ENCODE measurements at places on chromosomes 7 and 10.

- DNase-seq, result no peak
Measured at GRCh38 chr10:118850418-118851061, 95.8 kb upstream of the CACUL1 start.

- DNase-seq, result no peak
Measured at GRCh38 chr7:144527051-144527471, 123.6 kb upstream of the NOBOX start.

DNA sequence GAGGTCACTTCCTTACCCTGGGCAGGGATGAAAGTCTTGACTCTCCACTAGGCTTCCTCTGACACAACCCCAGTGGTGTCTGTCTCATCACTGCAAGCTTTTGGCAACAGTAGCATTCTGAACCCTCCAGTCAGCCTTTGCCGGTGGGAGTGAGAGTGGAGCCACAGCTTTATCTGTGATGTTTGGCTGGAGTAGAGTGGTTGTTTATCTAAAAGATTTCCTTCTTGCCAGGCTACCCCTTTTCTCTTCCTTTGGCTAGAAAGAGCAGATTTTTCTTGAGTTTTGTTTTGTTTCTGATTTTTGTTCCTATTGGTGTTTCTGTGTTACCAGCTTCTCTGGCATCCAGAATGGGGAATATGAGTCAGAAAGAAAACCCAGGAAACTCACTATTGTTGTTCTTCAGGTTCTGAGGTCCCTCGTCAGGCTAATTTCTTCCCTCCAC lies 98.9 kb upstream of the KIF5B start:
- no peak for DNase-seq

DNA sequence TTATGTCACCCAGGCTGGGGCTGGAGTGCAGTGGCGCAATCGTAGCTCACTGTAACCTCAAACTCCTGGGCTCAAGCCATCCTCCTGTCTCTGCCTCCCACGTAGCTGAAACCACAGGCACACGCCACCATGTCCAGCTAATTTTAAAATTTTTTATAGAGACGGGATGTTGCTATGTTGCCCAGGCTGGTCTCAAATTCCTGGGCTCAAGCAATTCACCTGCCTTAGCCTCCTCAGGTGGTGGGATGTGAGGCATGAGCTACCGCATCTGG lies 123.2 kb upstream of the PARD3 start:
- DNase-seq, result no peak

GRCh38 chr10:107708981-107709380 lies 544.5 kb upstream of the SORCS1 start:
- DNase-seq, result no peak
